ENCODE measurements at places on chromosomes 6 and 20. TPM values are rescaled to one million over a fixed set of nuclear protein-coding genes. Genes with fewer than 3 reads are reported as not detected.

Gene SPDEF
- not detected for total RNA-seq

Gene UBE2J1
- total RNA-seq = 23.1 TPM

Gene RPS6KA2
- 89.7 TPM for total RNA-seq

Gene DLL1
- 4.9 TPM for total RNA-seq

Gene TSBP1
- not detected for total RNA-seq

Gene LGSN
- not detected for total RNA-seq

Gene HSPA1L
- 1.4 TPM for total RNA-seq

Gene MARCKS
- total RNA-seq = 122 TPM

Gene HELZ2
- 27.0 TPM for total RNA-seq

Gene ALDH5A1
- total RNA-seq = 1.6 TPM

Gene KIF6
- 0.08 TPM for total RNA-seq

Gene ARHGAP40
- total RNA-seq = not detected

Gene RALGAPB
- 49.0 TPM for total RNA-seq

Gene PAK5
- not detected for total RNA-seq

GRCh38 chr6:85579581-85579980, 14.1 kb downstream of the SNX14 start:
- no peak for DNase-seq

DNA sequence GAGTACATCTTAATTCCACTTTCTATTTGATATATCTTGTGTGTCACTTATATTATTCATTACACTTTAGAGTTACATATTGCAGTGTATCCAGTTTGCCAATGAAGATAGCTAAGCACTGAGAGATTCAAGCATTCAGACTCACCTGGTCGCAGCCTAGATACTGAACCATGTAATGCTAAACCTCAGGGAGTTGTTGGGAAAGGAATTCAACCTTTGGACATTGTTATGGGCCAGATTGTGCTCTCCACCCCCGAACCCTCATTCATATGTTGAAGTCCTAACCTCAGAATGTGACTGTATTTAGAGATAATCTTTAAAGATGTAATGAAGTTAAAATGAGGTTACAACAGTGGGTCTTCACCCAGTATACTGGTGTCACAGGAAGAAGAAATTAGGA, 13.8 kb upstream of the KIF16B start:
- no peak for DNase-seq

GRCh38 chr6:143901885-143902750, 37.8 kb downstream of the ZC2HC1B start:
- peak; percentile 88 for DNase-seq

DNA sequence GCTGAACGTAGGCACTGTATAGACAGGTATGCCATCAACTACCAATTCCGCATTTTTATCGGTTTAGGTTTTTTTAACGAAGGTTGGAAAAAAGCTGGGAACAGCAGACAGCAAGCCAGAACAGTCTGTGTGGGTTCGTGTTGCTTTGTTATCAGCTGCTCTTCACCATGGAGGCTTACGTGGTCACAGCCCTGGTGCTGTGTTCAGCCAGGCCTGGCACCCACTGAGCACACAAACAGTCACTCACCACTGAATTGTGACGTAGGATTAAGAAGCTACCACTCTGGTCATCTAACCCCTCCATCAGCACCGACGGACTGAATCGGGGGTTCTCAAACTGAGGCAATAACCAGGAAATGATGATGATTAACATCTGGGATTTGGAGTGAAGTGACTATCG, 13.2 kb downstream of the FAM210B start:
- DNase-seq = no peak

DNA sequence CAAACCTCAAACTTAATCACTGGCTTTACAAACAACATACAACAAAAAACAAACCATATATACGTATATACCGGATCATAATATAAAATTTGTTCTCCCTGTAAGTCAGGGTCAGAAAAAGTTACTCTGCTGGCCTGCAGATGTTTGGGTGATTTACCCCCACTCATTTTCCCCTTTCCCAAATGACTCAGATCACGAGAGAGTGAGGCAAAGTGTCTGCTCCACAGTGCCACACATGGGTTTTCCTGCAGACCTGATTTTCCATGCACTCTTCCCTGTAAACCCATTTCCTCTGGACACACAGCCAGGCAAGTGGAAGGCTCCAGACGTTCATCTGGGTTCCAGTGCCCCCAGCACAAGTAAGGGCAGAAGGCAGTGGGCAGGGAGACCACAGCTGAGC, 23.5 kb downstream of the GFOD1 start:
- no peak for DNase-seq

- no peak for DNase-seq
These were observed 886 bp downstream of the SDCBP2 start for GRCh38 chr20:1327827-1328679.

GRCh38 chr20:47487175-47487917, 14.3 kb upstream of the NCOA3 start:
- peak; percentile 71 for DNase-seq

DNA sequence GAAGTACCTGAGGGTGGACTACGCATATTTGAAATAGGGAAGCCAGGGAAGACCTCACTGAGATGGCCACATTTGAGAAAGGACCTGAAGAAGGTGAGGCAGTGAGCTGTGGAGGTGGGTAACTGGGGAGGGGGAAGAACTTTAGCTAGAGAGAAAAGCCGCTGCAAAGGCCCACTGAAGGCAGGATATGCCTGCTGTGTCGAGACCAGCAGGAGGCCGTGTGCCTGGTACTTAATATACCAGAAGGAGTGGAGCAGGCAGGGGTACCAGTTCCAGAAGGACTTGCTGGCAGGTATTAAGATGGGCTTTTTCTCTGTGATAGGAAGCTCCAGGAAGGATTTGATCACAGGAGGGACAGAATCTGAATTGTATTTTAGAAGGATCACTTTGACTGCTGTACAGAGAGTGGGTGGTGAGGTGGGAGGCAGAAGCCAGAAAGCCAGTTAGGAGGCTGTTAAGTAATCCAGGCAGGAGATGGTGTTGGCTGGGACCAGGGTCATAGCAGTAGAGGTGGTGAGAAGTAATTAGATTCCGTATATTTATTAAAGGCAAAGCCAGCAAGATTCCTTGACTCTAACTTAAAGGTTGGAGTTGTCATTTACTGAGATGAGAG, 54.2 kb upstream of the FANCE start:
- DNase-seq = no peak

- DNase-seq = no peak
These were observed 26.2 kb upstream of the NOL4L start for GRCh38 chr20:32611286-32611685.

DNA sequence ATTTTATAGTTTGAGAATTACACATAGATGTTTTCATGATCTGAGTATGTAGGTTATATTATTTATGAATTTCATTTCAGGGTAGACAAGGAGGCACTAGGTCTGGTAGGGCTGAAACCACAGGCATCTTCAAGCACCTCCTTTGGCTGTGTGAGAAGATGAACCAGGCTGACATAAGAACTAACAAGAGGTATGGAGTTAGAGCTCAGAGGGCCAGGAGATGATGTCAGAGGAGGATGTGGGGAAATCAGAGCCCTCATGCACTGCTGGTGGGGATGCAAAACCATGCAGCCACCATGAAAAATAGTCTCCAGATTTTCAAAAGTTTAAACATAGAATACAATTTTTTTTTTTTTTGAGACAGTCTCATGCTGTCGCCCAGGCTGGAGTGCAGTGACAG, 13.6 kb upstream of the RIPOR3 start:
- DNase-seq = no peak

GRCh38 chr6:12081771-12082170, 69.7 kb downstream of the HIVEP1 start:
- DNase-seq = no peak

DNA sequence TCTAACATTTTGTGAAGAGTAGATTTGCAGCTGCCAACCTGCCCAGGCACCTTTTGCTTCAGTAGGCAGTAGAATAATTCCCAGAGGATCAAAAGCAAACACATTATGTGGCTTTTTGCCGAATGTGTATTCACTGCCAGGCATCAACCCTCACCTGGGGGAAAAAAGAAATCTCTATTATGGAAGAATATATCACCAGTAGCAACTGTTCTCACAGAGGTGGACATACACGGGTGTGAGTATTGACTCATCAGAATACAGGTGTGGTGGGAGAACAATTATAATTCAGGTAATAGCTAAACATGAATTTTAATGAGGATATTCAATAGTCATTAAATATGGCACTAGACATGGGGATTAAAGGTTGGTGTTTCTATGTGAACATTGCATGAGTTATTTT, 910.7 kb downstream of the TFAP2A start:
- DNase-seq = no peak

GRCh38 chr20:61968036-61968810, 97.5 kb downstream of the TAF4 start:
- DNase-seq = no peak

DNA sequence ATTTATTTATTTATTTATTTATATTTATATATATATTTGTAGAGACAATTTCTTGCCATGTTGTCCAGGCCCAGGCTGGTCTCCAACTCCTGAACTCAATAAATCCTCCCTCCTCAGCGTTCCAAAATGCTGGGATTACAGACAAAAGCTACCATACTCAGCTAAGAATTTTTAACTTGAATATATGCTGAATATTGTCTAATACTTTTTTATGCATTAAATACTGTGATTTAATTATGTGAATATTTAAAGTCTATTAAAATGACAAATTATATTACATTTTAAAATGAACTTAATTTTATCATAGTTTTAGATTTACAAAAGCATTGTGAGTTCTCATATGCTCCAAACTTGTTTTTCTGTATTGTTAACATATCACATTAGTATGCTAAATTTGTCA, 1022.4 kb downstream of the GRIK2 start:
- DNase-seq = no peak

GRCh38 chr6:112576423-112576822, 229.3 kb downstream of the RFPL4B start:
- no peak for DNase-seq

GRCh38 chr20:38805958-38806854, 709 bp downstream of the PPP1R16B start:
- DNase-seq = no peak

DNA sequence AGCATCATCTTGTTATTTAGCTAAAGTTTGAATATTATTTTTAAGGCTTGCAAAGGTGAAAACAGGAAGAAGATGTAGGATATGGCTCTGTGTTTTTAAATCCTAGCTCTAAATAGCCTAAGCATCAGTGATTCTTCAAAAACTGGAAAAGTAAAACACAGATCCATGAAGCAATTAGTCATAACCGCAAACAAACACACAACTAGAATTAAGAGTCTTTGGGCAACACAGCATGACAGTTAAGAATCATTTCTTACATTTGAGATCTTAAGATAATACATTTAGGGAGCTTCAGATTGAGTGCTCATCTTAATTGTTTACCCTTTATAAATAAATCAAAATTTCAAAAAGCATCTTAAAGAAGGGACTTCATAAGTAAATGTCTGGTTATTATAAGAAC, 115.8 kb upstream of the MAP7 start:
- DNase-seq = no peak

DNA sequence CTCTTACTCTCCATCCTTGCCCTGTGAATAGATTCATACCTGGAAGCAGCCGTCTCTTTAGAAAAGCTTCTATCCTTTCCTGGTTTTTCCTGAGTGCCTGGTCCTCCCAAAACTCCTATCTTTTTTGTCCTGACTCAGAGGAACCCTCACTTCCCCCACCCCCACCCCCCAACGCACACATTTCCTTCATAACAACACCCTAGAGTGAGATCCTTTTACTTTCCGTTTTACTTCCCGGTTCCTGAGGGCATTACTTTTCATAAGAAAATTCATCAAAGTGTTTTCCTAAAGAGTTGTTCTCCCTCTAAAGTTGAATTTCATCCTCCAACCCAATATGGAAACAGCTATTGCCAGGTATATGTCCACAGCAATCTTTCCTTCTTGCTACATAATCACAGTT, 327.0 kb downstream of the NRN1 start:
- DNase-seq = no peak

DNA sequence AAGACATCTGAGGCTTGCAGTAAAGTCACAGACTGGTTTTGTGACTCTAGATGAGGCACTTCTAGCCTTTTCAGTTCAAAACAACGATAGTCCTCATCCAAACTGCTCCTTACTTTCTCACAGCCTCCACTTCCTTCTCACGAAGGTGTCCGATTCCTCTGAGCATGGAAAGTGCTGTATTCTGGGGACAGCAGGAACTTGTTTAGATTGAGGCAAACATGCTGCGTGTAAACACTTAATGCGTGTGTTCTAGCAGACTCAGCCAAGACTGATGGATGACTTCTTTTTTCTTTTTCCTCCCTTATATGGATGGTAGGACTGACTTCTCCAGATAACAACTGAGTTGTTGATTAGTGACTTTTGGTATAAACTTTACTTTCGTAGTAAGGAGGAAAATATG, 80.2 kb upstream of the PRDM1 start:
- no peak for DNase-seq

DNA sequence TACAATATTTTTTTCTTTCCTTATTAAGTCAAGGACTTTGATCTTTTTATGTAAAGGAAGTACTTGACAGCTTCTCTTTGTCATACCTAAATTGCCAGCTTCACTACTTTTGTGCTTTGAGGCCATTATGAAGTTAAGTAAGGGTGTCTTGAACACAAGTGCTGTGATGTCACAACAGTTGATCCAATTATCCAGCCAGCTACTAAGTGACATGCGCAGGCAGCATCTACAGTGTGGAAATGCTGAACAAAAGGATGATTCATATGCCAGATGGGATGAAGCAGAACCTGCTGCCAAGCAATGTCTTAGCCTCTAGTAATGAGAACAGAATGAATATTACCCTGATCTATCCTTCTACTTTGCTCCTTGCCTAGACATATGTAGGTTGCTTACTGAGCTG, 68.3 kb upstream of the TMEM244 start:
- DNase-seq = peak; percentile 87

DNA sequence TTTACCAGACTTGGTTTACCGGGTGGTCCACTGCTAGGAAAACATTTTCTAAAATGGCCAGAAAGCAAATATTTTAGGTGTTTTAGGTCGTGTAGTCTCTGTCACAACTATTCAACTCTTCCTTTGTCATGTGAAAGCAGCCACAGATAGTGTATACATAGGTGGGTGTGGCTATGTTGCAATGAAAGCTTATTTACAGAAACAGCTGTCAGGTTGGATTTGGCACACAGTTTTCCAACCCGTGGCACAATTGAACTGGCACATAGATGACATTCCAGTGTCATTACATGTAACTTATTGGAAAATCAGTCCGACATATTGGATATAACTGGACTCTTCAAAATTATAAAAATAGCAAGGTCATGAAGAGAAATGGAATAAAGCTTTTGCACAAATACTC, 68.9 kb upstream of the KCNQ5 start:
- DNase-seq = peak; percentile 41

DNA sequence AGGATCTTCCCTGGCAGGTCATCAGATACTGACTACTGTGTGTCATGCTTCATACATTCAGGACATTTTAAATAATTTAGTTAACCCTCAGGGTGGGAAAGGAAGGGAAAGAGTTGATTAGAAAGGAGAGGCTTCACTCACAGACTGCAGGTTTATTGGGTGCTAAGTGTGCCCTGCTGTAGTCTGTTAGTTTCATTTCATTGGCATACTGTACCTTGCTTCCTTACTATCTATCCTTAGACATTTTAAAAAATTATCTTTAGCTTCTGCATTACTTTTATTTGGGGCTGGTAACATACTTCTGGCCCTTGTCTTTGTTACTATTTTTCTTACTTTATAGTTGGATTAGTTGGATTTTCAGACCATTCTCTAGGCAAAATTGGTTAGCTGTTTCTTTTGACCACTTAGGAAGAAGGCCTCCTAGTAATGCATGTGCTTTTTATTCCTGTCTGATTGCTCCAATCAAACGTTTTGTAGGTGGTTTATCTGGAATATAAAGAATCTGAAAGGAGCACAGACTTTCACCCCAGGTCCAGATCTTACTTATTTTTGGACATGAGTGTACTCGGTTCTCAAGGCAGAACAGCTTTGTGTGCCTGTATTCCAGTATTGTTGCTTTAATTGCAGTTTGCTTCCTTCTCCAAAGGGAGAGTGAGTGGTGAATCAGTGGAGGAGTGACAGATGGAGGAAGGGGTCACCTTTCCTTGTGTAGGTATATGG, 82.7 kb upstream of the PRDM1 start:
- DNase-seq = no peak
